ENCODE measurements at places on chromosomes 6 and 20. TPM values are rescaled to one million over a fixed set of nuclear protein-coding genes. Genes with fewer than 3 reads are reported as not detected.

LRFN2 gene
- not detected for total RNA-seq

MCCD1 gene
- not detected for total RNA-seq

DNAH8 gene
- total RNA-seq: under 0.01 TPM

ZFP57 gene
- not detected for total RNA-seq

ISM1 gene
- not detected for total RNA-seq

OOEP gene
- total RNA-seq: not detected
